ENCODE measurements at places on chromosomes 3 and 15.

- DNase-seq = no peak
Observed at GRCh38 chr15:61421938-61422337, 192.8 kb upstream of the RORA start.

DNA sequence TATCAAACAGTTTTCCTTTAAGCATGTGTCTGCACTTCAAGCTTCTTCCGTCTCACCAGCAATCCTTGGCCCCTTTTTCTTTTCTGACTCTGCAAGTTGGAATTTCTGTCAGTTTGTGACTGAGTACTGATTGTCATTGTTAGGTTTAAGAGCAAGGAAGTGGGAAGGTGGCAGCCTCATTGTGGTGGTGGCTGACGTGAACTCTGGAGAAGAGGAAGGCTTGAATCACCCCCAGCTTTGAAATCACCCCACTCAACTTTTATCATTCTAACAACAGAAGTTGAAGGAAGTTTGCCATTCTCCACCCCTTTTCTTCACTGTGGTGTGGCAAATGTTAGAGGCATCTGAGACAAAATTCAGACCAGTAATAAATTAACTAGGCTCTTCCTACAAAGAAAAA lies 231.6 kb upstream of the AGTR1 start:
- DNase-seq = no peak

DNA sequence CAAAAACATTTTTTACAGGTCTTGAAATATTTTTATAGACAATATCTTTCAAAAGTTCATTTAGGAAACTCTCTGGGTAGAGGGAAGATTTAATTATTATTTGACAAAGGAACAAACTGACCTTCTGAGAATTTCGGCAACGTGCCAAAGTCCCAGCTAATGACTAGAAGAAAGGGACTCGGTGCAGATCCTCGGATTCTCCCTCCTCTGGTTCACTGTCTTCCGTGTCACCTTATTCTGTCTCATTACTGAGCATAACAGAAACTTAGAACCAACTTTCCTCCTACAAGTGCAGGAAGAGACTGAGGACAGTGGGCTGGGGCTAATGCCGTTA lies 339.1 kb downstream of the MECOM start:
- no peak for DNase-seq

DNA sequence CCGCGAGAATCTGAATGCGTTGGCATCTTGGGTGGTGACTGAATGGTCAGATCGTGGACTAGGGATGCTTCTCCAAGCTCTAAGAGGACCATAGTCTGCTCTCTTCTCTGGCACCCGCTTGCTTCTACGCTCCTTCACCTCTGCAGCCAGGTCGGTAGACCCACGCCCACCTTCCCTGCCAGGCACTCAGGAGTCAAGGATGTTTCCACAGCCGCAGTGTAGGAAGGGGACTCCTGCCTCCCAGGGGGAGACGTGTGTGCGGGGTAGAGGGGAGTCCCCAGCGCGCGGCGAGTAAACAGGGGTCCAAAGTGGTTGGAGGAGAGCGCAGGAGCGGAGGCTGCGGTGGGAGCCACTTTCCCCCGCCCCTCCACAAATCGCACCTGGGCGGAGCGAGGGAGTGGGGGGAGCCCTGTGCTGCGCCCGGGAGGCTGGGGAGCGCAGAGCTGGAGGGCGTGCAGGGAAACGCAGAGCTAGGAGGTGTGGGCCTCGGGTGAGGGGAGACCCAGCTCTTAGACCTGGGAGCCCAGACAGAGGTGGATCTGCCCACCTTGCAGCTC lies 1.7 kb downstream of the LRRC3B start:
- no peak for DNase-seq

- DNase-seq = no peak
Observed at GRCh38 chr3:87949189-87949878, 109.5 kb downstream of the CGGBP1 start.

- DNase-seq = no peak
Observed at GRCh38 chr3:109930582-109930981, 593.2 kb upstream of the DPPA4 start.

- DNase-seq = no peak
Observed at GRCh38 chr15:90742087-90742486, 24.9 kb downstream of the BLM start.

DNA sequence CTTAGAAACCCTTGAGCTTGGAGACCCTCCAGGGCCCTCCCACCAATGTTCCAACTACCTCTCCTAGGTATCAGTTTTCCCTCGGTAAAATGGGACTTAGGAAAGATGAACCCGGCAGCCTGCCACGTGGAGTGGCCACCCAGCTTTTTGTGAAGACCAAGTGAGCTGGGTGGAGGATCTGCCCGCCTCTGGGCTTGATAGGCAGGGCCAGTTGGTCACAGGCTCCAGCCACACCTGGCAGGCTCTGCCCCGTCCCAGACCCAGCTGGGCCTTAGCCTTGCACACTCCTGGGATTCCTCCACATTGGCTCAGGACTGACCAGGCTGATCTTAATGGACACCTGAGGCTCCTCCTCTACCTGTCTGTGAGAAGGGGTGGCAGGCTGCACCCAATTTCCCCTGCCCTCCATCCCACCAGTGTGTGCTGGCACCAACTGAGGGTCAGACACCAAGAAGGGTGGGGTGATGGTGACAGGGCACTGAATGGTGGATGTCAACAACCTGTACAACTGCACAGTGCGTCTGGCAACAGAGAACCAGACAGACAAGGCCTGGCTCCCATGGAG lies 761 bp upstream of the GRIP2 start:
- peak; percentile 89 for DNase-seq

DNA sequence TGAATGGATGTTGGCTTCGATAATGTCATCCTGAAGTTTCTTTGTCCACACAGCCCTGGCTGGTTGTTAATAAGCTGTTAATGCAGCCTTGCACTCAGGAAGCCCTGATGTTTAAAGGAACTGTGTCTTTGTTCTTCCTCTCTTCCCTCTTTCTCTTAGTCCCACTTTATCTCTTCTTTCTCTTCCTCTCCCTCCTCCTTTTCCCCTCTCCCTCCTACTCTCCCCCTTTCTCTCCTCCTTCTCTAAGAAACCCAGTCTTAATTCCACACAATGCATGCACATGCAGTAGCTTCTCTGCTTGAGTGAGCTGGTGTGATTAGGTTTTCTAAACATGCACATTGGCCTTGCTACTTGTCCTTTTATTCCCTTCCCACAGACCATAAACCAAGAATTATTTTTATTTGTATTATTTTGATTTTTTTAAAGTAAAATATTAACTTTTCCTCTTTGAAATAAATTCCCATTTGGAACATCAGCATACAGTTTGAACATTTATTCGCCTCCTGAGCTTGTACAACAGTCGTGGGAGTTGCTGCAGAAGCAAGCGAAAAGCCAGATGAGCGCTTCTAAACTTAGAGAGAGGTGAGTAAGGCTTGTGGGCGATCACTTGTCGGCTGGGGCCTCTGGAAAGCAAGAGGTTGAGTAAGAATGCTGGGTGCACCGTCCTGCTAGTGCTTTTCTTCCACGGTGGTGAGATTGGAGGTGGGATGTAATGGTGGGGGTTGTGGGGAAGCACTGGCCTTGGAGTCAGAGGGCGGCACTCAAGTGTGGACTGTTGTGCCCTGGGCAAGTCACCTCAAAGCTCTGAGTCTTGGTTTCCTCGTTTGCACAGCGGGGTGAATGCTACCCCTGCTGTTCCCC lies 7.2 kb downstream of the GHRL start:
- no peak for DNase-seq

GRCh38 chr15:43293432-43293831 lies 26.7 kb upstream of the TGM5 start:
- no peak for DNase-seq

DNA sequence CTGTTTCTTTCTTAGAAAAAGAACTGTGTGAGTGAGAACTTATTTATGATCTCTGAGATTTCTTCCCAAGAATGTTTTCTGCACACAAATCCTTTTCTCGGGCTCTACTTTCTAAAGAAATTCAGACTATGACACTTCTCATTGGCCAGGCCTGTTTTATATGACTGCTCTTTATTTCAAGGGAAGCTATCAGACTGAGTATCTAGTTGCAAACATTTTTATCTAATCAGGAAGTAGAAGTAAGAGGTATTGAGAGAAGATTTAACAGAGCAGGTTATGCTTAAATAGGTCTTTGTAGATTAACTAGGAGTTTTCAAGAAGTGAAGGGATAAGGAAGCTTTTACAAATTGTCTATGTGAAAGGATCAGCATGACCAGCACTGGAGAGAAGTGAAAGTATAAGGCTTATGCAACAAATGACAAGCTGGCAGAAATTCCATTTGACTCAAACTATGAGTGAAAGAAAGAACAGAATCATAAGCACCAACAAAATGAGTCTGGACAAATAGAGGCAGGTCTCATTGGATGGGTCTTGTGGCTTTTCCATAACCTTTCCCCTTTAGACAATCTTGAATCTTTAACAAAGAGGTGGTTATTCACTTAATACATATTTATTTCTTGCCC lies 71.9 kb upstream of the CHL1 start:
- no peak for DNase-seq

DNA sequence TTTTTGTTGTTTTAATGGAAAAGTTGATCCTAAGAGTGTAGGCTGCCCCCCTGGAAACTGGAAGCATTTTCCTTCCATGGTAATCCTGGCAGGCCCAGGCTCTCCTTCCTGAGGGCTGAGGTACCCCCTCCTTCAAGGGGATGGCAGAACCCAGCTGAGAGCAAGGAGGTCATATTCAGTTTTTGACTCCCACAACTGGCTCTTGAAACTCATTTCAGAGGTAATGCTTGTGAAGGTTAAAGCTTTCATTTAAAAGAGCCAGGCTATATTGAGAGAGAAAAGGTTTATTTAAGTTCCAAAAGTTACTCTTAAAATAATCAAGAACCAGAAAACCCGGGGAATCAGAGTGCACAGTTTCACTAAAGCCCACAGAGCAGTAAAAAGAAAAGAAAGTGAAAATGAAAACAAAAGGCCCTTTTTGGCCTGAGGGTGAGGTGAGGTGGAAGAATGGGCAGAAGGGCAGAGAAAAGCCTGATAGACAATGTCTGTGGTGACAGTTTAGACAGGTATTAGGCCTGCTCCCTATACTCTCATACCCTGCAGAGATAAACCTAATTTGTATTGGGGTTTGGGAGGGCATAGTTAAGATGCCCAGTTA lies 47.0 kb upstream of the RBP1 start:
- no peak for DNase-seq

DNA sequence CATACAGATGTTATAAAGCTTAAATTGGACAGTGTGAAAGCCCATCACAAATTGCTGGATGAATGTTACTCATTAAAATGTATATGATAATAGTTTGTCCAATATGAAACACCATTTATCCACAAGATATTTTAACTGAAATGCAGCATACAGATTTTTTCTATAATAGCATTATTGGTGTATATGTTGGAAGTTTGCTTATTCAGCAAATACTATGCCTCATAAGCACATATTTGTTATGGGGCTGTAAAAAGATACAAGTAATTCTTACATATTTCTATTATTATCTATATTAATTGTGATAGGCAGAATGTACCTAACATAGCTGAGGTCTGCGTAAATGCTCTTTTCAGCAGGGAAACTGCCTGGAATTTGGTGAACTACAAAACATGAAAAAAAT lies 790.5 kb downstream of the DIPK2A start:
- no peak for DNase-seq

All from psoas muscle (tissue), 8 donors.